ENCODE measurements at places on chromosomes 7 and 10.

DNA sequence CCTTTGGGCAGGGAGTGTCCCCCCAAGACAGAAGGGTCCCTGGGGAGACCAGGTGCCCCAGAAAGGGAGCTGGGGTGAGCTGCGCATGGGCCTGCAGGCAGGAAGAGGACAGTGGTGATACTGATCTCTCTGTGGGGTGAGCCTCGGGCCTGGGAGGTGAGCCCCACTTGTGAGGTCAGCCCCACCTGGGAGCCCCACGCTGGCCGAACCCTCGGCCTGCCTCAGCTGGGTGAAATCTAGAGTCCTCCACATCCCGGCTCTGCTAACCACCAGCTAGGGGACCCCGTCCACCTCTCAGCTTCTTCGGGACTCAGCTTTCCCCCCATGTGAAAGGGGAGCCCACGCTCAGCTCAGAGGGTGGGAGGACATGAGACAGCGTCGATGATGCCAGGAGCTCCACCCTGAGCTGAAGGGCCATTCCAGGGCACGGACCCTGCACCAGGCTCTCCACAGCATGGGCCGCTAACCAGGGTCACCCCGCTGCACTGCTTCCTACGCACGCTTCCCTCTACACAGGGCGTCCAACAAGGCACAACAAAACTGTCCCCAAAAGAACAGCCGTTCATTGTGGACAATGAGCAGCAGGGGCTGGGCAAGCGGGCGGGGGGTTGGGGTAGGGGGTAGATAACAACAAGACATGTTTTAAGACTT, 48.7 kb downstream of the CAMK2B start:
- DNase-seq = no peak

DNA sequence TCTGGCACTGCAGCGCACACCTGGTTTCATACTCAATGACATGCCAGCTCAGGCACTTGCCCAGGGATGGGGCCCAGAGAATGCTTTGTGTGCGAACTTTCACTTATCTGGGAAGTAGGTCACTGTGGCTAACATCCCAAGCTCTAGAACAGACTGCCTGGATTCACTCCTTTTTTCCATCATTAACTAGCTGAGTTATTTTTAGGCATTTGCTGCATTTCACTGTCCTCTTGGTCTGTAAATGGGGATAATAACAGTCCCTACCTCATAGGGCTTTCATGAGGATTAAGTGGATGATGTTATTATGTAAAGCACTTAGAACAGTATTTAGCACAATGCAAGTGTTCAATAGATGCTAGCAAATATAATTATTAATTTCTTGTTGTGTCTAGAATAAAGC, 98.7 kb upstream of the DOCK1 start:
- DNase-seq = no peak

DNA sequence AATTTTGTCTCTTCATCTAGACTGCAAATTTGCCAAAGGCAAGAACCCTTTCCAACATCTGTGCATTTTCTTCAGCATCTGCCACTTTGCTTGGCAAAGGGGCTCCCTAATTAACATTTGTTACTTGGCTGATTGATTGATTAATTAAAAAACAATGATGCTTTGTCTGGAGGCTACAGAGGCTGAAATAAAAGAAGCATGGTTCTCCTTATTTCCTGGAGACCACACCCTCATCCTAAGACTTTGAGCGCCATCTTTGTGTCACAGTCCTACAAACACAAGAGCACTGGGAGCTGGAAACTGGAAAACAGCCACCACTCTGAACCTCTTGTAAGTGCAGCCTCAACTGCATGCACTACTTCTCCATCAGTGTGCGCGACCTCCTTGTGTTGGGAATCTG, 189.2 kb downstream of the C7orf25 start:
- DNase-seq = no peak

GRCh38 chr10:3780771-3781467, 4.1 kb downstream of the KLF6 start:
- no peak for DNase-seq

DNA sequence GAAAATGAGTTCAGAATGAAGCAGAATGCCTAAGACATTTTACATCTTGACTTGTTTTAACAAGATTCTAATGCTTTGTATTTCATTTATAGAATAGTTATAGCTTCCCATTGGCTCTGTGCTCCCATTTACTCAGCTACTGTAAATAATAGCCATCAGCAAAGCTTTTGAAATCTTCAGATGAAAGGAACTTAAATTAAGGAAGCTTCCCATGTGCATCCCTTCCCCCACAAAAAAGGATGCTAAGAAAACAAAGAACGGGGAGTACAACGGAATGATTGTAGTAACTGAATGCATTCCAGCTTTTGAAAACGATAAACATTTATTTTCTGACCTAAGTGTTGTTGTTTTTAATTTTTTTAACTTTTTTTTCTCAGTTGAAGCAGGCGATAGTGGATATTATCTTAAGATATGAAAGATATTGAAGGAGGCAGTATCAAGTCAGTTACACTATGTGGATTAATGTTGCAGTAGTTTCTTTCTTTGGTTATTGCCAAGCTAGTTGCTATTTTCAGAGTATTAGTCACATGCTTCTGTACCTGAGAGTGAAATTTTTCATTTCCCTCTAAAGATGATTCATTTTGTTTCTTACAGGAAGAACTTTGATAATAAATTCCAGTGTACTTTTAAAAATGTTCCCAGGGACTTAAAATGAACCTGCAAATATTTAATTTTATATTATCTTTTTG, 129.2 kb downstream of the KCND2 start:
- no peak for DNase-seq

DNA sequence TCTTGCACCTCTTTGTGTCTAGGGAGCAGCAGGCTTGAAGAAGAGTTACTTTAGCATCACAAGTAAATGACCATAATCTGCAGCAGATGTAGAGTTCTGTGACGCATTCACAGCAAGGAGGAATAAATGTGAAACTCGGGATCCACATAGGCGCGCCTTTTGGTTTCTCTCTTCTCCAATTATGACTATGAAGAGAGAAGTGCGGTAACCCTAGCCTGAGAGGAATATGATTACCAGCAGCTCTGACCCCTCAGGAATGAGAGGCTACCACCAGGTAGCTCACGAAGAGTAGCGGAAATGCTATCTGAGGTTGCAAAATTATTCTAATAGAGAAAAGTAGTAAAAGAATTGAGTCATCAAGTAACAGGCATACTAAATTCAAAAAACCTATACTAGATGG, 25.2 kb upstream of the DMTF1 start:
- no peak for DNase-seq

DNA sequence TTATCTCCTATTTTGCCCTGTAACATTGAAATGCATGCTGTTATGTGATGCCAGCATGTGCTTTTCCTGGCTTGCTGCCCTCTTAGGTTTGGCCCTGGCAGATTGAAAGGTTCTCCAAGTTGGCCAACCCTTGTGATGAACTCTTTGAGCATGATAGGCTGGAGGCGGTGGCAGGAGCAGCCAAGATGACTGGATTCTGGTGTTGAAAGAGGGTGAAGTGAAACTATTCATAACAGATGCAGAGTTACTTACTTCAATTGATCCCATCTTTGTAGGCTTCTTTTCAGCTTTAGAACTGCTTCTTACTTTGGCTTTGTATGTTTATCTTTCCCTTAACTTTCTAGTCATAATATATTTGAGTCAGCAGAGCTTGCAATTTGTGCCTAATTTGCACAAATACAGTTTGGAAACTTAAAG, 57.6 kb downstream of the BICC1 start:
- no peak for DNase-seq

DNA sequence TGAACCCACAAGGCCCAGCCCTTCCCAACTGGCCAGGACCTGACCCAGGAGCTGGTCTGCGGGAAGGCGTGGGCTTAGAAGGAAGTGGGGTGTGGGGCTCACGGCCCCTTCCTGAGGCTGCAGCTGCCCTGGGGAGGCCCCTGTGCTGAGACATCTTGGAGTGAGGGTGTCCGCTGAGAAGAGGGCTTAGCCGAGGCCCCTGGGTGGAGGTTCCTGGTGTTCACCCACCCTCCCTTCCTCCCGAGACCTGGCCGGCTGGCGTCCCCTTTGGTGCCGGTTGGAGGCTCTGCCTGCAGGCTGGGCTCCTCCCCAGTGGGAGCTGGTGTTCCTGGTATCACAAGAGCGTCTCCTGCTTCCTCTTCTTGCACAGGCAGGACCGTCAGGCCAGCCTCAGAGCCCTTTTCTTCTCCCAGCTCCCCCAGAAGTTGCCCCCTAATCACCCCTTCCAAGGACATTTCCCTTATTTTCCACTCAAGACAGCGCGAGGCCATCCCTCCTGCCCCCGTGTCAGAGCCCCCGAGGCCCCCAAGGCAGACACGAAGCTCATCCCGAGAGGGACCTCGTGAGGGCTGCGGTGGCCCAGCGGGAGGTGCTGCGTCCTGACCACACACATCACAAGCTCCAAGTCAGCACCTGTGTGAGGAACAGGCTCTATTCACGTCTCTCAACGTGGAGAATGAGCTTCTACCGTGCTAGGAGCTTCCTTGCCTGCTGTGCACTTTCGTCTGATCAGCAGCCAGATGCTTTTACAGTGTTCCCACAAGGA, 25.1 kb upstream of the FAM20C start:
- DNase-seq = no peak

- DNase-seq = no peak
Observed at GRCh38 chr10:44366941-44367630, 17.8 kb downstream of the CXCL12 start.

- no peak for DNase-seq
Observed at GRCh38 chr7:17552952-17553351, 254.5 kb downstream of the AHR start.

GRCh38 chr10:7767209-7767608, 20.6 kb downstream of the KIN start:
- no peak for DNase-seq

DNA sequence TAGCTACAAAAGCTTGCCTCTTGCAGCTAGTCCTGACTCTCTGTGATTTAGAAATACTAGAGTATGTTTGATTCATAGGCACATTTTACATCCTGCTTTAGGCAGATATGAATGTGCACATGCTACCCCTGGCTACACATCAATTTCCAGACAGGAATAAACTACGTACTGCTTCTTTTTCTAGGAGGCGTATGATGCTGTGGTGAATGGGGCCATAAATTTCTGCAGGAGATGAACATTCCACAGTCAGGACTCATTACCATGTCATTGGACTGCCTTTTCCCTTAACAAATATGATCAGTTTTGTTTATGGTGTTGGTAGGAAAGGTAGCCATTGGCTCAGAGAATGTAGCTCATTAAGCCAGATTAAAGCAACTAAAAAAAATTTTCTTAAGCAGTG, 50.1 kb upstream of the IFRD1 start:
- DNase-seq = no peak

GRCh38 chr7:3540456-3541220, 239.6 kb downstream of the SDK1 start:
- DNase-seq = no peak

DNA sequence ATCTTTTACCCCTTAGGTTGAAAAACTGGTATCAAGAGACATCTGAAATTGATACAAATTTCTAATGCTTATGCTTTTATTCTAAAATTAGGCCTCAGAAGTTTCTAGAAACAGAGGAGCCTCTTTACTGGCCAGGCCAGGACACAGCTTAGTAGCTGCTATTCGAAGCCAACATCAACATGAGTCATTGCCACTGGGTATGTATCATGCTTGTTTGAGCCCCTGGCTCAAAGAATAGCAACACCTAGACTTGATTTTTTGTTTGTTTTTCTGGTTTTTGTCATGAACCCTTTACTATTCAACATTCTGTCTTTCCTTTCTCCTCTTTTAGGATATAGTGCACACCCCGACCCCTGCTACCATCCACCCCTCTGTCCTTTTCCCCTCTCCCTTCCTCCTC, 90.9 kb upstream of the STK17A start:
- DNase-seq = no peak

- DNase-seq = no peak
Observed at GRCh38 chr10:2985729-2986232, 81.6 kb upstream of the PFKP start.

GRCh38 chr7:125057963-125058362, 128.3 kb upstream of the POT1 start:
- no peak for DNase-seq

- DNase-seq = no peak
Observed at GRCh38 chr10:76514869-76515268, 1083.4 kb downstream of the LRMDA start.

DNA sequence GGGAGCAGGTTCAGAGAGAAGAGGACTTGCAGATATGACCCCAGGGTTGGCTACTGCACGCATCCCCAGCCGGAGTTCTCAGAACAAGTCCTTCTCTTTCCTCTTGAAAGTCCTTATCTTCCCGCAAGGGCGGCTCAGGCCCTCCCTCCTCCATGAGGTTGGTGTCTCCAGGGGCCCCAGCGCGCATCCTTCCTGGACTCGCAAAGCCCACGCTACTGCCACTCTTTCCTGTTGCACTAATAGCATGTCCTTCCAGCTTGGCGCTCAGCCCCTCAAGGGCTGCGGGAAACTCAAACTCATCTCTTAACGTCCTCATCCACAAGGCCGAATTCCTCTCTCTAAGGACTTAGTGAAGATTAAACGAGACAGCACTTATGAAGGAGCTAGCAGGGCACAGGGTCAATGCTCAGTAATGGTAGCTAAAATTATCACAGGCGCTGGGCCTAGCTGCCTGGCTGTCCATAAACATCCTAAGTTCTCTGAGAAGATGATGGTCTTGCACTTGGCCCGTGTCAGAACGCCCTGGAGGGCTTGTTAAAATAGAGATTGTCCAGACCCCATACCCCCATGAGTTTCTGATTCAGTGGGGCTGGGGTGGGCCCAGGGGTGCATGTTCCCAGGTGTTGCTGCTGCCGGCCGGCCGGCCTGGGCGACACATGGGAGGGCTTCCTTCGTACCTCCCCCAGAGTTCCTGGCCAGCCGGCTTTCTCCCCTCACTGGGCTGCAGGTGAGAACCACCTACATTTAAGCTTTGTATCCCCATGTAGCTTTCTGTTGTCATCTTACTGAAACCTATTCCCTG, 261.4 kb downstream of the COBL start:
- DNase-seq = no peak

DNA sequence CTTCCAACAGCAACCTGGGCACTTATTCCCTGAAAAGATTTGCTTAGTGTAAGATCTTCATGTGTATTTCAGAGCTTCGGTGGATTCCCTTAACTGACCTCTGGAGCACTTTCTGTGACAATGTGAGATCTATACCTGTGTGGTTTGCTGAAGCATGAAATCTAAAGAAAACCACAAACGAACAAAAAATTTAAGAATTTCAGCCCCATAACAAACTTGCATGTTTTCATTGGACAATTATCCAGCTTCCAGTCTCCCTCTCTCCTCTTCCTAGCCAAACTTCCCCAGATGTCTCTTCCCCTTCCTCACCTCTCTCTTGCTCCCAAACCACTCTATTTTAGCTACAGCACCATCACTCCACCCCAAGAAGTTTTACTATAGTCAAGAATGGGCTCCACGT, 279.9 kb upstream of the SORCS1 start:
- no peak for DNase-seq

GRCh38 chr10:32948451-32948850, 9.6 kb downstream of the ITGB1 start:
- no peak for DNase-seq

DNA sequence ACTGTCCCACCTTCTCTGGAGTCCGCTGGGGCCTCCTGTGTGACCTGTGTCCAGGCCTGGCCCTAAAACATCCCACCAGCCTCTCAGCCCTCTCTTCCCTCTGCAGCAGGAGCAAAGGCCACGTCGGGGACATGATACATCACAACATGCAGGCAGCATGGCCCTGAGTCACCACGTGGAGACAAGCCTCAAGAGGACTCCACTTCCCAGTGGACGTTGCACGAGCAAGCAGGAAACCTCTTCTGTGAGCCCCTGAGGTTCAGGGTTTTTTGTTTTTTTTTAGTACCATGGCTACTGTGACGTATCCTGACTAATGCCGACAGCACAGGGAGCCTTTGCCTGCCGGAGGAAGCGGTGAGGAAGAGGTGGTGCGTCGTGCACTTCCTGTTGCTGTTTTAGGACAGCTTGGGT, 165.9 kb downstream of the DNAJB6 start:
- no peak for DNase-seq

GRCh38 chr7:3217166-3217565, 83.9 kb upstream of the SDK1 start:
- no peak for DNase-seq
